Spinal cord (tissue), 10 donors: ENCODE measurements at places on chromosomes 5 and 9. TPM values are rescaled to one million over a fixed set of nuclear protein-coding genes. Genes with fewer than 3 reads are reported as not detected.

CD14 gene
- total RNA-seq: 42.4 TPM

GEMIN5 gene
- total RNA-seq: 20.8 TPM

OR1N2 gene
- total RNA-seq: not detected

OR13C5 gene
- not detected for total RNA-seq

TRIM52 gene
- total RNA-seq: 13.2 TPM

HRCT1 gene
- total RNA-seq: not detected

C5orf46 gene
- not detected for total RNA-seq

PCDHGA6 gene
- total RNA-seq: 12.3 TPM

C6 gene
- total RNA-seq: 1.2 TPM

PCDHA3 gene
- 8.3 TPM for total RNA-seq

SPZ1 gene
- total RNA-seq: not detected

FOXD4L4 gene
- 0.20 TPM for total RNA-seq

FGF10 gene
- total RNA-seq: 10.1 TPM

MRPL36 gene
- total RNA-seq: 21.4 TPM

SHOC1 gene
- not detected for total RNA-seq

ESM1 gene
- total RNA-seq: 3.9 TPM

AGTPBP1 gene
- 59.4 TPM for total RNA-seq

PTGDS gene
- 6,990 TPM for total RNA-seq

NFIB gene
- 93.5 TPM for total RNA-seq

TMEM232 gene
- total RNA-seq: 21.1 TPM

CXCL14 gene
- 13.0 TPM for total RNA-seq

INSYN2B gene
- 3.9 TPM for total RNA-seq

BTNL8 gene
- 0.11 TPM for total RNA-seq

GARIN3 gene
- total RNA-seq: not detected

PIP5K1B gene
- 19.9 TPM for total RNA-seq

LCN10 gene
- total RNA-seq: not detected

EIF4E1B gene
- total RNA-seq: 0.44 TPM

TRMO gene
- 21.0 TPM for total RNA-seq

ADAMTSL1 gene
- 31.5 TPM for total RNA-seq

TNFSF15 gene
- 0.77 TPM for total RNA-seq

GOLPH3 gene
- 56.0 TPM for total RNA-seq

AGXT2 gene
- total RNA-seq: 0.11 TPM

FGD3 gene
- total RNA-seq: 6.3 TPM

ALDOB gene
- 0.40 TPM for total RNA-seq

TUT7 gene
- 28.8 TPM for total RNA-seq

PCDHGA4 gene
- total RNA-seq: 8.2 TPM

GABRA1 gene
- total RNA-seq: 25.3 TPM

NR4A3 gene
- total RNA-seq: 2.4 TPM

TXNDC8 gene
- not detected for total RNA-seq

SLCO6A1 gene
- not detected for total RNA-seq

GCNT4 gene
- 1.5 TPM for total RNA-seq

PCDHGA5 gene
- total RNA-seq: 8.8 TPM

SRD5A1 gene
- total RNA-seq: 14.3 TPM

AJM1 gene
- 2.2 TPM for total RNA-seq

KCTD16 gene
- total RNA-seq: 30.8 TPM

IRX4 gene
- total RNA-seq: 0.06 TPM

ARL15 gene
- total RNA-seq: 42.2 TPM

IFNB1 gene
- total RNA-seq: not detected

EFNA5 gene
- total RNA-seq: 11.7 TPM

CMYA5 gene
- total RNA-seq: 4.9 TPM

PLPPR1 gene
- total RNA-seq: 120 TPM

SPINK4 gene
- total RNA-seq: not detected

MARVELD2 gene
- 2.4 TPM for total RNA-seq

FIBCD1 gene
- total RNA-seq: 1.2 TPM

LCN2 gene
- total RNA-seq: 14.1 TPM

ATOSB gene
- 16.3 TPM for total RNA-seq
